ENCODE measurements at places on chromosomes 12 and 14.

DNA sequence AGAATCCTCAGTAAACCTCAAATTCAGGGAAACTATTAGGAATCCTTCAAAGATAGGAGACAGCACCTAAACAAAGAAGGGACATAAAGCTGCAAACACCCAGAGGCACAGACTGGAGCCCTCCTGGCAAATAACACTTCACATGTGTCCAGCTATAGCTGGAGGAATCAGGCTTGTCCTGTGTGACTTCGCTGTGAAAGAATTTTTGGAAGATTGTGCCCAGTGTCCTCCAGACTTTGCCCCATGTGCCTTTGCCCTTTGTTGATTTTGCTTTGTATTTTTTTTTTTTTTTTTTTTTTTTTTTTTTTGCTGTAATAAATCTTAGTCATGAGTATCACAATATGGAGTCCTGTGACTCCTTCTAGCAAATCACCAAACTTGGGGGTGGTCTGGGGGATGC lies 136.8 kb downstream of the KCNH5 start:
- DNase-seq = no peak

GRCh38 chr12:123896767-123897166 lies 75.9 kb downstream of the CCDC92 start:
- no peak for DNase-seq

DNA sequence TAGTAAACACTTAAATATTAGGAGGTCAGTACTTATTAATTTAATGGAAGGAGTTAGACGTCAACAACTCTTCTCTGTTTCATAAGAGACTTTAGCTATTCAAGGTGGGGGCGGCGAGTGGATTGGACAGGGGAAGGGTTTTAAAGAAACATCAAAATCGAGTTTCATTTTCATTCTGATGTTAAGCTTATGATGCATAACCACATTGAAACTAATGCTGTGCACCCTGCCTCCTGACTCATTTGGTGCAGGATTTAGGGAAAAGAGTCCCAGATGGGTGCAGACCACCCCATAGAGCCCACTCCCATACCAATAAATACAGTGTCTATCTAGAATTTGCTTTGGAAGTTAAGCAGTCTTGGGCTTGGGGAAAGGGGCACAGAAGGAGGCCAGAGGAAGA lies 7.4 kb downstream of the ZBTB39 start:
- DNase-seq = peak; percentile 41

DNA sequence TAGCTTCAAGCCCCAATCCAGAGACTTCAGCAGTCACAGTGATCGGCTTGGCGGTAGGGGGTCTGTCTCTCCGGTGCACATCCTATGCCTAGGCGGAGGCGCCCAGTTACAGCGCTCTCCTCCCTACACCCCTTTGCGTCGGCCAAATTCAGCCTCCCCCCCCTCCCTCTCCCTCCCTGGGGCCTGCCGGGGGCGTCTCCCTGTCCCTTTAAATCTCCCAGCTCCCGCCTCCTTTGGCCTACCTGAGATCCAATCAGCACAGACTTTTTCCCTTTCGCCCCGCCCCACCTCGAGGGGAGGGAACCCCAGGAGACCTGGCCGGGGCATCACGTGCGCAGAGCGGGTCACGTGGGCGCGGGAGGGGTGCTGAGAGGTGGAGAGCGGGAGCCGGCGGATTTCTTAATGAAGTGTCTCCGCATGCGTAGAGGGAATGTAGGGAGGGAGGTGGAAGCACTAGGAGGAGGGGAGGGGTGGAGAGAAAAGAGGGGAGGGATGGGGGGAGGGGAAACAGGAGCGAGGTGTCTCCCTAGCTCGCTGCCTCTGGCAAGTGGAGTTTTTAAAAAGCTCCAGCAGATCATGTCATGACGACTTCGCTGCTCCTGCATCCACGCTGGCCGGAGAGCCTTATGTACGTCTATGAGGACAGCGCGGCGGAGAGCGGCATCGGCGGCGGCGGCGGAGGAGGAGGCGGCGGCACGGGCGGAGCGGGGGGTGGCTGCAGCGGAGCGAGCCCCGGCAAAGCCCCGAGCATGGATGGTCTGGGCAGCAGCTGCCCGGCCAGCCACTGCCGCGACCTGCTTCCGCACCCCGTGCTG lies at the start of gene HOXC13:
Gene HOXC13, plus strand, starts transcription at position 506 of the 815 bp plus-strand sequence. Its CDS starts 76 bp downstream, at position 582.
- DNase-seq = no peak

DNA sequence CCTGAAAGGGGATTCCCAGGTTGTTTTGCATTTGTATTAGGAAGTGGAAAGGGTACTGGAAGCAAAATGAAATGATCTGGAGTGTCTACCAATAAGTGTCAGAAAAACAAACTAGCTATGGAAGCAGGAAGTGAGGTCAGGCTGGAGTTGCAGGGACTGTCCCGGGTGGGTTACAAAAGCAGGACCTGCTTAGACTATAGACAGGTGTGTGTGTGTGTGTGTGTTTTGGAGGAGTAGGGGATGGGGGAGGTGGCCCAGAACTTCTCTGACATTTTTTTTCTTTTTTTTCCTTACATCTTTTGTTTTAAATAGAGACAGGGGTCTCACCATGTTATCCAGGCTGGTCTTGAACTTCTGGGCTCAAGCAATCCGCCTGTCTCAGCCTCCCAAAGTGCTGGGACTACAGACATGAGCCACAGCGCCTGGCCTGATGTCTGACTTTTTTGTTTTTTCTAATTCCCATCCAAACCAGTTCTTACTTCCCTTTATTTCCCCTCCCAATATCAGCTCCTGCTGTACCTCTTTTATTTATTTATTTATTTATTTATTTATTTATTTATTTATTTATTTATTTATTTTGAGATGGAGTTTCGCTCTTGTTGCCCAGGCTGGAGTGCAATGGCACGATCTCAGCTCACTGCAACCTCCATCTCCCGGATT lies 512 bp upstream of the RND1 start:
- no peak for DNase-seq

GRCh38 chr12:109963743-109964429 lies 32.3 kb downstream of the GIT2 start:
- no peak for DNase-seq

DNA sequence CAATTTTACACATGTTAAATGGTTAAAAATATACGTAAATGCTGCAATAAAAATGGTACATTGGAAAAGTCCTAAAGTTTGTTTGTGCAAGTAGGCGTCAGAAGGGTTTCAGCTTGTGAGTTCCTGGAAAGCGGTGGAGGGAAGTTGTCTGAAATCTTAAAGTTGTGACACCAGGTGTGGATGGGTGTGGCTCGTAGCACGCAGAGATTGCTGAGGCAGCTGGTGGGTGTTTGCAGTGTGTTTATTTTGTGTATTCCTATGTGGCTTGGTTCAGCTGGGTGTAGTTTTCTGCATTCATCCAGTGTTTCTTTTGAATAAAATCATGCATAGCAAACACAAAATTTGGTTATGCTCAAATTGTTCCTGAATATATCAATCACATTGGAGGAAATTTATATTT lies 136.8 kb upstream of the TBX3 start:
- DNase-seq = no peak

- no peak for DNase-seq
Measured at GRCh38 chr14:54052696-54053385, 96.2 kb upstream of the BMP4 start.

GRCh38 chr14:22131749-22132476 lies 457.1 kb downstream of the DAD1 start:
- no peak for DNase-seq

GRCh38 chr14:85387181-85387580 lies 142.8 kb upstream of the FLRT2 start:
- DNase-seq = no peak

DNA sequence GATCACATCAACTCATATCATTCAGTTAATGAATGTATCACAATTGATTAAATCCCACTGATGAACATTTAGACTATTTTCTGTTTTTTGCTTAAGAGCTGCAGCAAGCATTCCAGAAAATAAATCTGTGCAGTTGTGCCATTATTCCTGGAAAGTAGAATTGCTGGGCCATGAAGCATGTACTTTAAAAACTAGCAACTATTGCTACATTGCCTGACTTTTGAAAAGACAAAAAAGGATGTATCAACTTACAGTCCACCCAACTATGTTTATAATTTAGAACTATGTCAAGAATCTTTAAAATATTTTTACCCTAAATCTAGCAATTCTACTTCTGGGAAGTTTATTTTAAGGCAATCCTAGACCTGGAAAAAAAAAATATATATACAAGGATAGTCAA lies 33.4 kb upstream of the ERGIC2 start:
- no peak for DNase-seq

DNA sequence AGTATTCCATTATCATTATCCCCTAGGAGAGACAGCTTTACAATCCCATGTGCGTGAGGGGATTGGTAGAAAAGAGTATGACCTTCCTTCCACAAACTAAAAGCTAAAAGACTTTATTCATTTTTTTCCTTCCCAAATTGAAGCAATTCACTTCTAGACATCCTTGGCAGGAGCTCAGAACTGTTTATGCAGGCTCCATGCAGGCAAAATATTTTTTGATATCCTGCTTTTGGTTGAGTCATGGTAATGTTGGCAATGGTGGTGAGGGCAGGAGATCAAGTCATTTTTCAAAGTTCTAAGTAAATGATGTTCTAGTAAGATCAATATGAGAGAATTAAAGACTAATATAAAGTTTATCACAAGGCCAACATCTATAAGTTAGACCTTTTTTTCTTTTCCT lies 1.3 kb upstream of the PLEKHG7 start:
- no peak for DNase-seq

GRCh38 chr12:66516133-66516532 lies 162.7 kb downstream of the GRIP1 start:
- no peak for DNase-seq

DNA sequence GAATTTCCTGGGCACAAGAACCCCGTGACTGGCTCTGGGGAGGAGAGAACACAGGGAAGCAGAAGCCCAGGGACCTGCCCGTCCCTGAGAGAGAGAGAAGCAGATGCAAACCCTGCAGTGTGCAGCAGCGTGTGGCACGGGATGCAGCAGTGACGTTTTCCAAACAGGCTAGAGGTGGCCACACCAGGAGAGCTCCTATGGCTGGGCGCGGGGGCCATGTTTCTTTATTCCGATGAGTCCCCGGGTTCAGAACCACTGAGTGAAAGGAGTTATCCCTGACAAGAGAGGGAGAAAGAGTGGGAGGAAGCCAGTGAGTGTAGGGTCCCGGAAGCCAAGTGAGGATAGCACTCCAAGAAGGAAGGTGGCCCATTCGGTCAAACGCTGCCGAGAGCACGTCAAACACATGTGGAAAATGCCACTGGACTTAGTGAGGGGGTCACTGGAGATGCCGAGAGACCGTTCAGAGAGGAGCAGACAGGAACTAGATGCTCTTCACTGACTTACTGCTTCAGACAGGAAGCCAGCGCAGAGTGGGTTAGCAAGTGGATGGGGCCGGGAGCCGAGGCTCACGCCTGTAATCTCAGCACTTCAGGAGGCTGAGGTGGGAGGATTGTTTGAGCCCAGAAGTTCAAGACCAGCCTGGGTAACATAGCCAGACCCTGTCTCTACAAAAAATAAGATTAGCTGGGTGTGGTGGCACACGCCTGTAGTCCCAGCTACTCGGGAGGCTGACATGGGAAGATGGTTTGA lies 123.0 kb downstream of the BCL11B start:
- DNase-seq = no peak

DNA sequence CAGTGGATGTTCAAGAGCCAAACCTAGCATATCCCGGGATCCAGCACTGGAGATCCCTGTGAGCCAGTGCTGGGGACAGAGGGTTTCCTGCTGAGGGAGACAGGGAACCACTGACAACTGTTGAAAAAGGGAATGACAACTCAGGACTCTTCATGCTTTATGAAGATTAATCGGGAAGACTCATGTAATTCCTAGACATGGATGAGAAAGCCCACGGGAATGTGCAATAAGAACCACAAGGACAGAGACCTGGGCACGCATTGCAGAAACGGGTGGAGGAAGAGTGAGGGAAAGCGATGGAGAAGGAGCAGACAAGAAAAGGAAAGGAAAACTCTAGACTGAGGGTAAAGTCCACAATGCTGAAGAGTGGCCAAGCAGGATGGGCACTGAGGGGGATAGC lies 296.0 kb downstream of the PCNX1 start:
- DNase-seq = no peak

DNA sequence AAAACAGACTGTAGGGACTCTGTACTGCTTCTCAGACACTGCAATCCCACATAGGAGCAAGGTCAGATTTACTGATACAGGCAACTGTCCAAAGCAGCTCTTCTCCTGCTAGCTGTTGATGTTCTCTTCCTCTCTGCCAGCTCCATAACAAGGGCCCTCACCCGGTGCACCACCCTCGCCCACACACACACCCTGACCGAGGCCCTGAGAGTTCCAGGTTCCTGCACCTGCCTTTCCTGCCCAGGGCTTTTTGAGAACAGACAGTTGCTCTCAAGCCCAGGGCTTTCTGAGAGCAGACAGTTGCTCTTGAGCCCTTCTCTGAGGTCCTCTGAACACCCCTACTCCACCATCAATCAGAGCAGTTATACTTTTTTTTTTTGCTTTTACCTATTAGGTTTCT lies 233.8 kb upstream of the GARIN6 start:
- no peak for DNase-seq

- no peak for DNase-seq
Measured at GRCh38 chr14:84225268-84225667, 1304.7 kb upstream of the FLRT2 start.

- DNase-seq = no peak
Measured at GRCh38 chr14:71783088-71783487, 149.1 kb upstream of the RGS6 start.

GRCh38 chr14:51650716-51651387 lies 858 bp upstream of the FRMD6 start:
- DNase-seq = no peak

GRCh38 chr12:55067701-55068100 lies 47.9 kb downstream of the NEUROD4 start:
- DNase-seq = no peak

GRCh38 chr14:71246539-71246938 lies 339.3 kb downstream of the PCNX1 start:
- DNase-seq = no peak

- no peak for DNase-seq
Measured at GRCh38 chr14:55238019-55238680, 33.1 kb upstream of the FBXO34 start.

- DNase-seq = no peak
Measured at GRCh38 chr12:92929983-92930382, 888 bp upstream of the EEA1 start.

DNA sequence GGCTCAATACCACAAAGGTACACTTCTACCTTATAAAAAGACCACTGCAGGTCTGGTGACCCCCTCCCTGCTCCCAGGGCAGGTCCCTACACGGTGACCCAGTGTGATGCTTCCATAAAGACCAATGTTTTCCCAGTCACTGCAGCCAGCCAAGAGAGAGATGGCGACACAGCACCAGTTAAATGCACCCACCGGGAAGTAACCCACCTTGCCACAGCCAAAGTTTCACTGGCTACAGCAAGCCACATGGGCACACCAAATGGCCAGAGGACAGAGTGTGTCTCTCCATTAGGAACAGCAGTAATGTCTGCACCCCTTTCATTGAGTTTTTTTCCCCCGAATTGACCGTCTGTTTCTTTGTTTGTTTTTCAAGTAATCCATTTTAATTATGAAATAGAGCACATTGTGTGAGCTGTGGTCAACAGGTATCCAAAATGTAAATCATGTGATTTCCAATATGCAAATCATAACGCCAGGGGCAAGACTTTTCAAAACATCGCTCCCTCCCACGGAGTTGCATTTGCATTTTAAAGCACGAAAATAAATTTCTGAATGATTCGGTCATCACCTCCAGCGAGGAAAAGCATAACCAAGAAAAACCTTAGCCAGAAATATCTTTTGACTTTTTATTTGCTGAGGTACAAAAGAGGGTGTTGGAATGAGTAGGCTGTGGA lies 48.9 kb upstream of the EML1 start:
- no peak for DNase-seq
